ENCODE measurements at places on chromosomes 12 and 14.
A peak's percentile ranks its signal among the peaks of the same experiment; 100 is the strongest.

DNA sequence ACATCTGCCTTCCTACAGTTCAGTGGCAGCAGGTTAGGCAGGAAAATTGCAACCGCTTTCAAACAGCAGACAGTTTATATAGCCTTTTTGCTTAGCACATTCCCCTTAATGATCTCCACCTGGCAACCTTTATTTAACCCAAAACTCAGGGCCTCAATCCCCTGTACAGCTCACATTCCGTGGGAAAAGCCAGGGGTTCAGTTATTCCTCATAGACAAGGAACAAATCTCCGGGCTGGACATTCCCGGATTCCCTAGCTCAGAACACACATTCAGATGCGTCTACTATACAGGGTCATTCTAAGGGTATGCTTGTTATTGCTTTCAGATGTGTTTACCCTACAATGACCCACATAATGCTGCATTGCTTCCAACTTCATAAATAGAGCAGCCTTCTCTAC, 73.8 kb upstream of the DCN start:
- DNase-seq: no peak

GRCh38 chr12:20549108-20549719, 145.9 kb upstream of the SLCO1C1 start:
- DNase-seq: peak; percentile 7

DNA sequence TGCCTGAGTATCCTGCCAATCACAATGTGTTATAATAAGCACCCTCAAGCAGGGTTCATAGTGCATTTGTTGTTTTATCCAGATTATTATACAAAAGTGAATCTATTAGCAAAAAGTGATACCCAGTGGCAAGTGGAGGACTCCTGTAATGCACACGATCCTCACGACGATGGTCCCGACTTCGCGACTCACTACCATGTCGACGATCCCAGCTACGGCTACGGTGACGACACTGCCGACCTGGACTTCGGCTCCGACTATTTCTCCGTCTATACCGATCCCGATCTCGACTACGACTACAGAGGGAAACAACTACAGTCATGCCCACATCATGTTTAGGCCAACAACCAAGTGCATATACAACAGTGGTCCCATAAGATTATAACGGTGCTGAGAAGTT, 12.9 kb downstream of the RBM23 start:
- no peak for DNase-seq

DNA sequence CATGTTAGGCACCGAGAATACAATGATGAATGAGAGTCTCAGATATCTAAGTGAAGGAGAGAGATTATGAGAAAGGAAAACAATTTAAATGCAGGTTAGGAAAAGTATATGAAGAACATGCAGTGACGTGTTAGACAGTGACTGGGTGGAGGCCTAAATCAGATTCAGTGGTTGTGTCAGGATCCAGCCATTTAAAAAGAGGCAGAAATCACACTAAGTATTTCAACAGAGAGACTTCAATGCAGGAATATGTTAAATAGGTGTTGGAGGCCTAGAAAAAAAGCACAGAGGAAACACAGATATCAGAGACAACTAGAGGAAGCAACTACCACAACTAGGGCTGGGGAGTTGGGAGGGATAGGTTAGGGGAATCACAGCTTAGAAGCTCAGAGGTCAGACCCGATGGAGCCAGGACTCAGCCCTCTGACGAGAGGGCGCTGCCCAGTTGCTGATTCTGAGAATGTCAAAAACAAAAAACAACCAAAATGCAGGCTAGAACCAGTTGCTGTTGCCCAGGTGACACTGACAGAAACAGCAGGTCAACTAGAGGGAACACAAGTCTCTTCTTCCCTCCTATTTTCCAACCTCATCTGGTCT, 3.0 kb upstream of the GARIN2 start:
- no peak for DNase-seq

DNA sequence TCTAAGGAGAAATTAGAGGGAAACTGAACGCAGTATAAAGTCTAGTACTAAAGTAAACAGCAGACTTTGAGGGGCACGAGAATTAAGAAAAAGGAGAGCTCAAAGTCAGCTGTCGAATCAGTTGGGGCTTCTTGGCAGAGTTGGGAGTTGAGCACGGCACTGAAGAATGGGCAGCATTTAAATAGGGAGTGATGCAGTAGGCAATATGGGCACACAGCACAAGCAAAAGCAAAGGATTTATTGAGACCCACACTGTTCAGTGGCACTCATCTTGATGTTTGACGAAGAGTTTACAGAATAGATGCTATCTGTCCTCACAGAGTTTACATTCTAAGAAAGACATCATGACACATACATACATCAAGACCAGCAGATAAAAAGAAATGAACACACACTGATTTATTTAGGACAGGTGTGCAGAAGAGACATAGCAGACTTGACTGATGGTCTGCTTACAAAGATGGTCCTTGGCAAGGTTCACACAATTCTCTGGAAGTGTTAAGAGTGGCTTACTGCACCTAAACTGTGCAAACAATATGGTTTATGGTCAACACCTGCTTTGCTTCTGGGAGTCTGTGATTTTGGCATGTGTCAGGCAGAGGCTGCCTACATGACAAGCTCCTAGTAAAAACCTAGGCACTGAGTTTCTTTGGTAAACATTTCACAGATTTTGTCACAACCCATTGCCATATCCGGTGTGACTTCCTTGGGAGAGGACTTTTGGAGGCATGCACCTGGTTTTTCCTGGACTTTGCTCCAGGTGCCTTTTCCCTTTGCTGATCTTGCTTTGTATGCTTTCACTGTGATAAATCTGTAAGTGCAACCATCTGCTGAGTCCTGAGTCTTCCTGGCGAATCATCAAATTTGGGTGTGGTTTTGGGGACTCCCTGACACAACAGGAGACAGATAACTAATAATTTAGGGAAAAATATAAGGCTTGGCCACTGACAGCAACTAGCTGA, 26.3 kb downstream of the ALKBH1 start:
- DNase-seq: no peak

- no peak for DNase-seq
Observed at GRCh38 chr14:71212683-71213107, 305.4 kb downstream of the PCNX1 start.

DNA sequence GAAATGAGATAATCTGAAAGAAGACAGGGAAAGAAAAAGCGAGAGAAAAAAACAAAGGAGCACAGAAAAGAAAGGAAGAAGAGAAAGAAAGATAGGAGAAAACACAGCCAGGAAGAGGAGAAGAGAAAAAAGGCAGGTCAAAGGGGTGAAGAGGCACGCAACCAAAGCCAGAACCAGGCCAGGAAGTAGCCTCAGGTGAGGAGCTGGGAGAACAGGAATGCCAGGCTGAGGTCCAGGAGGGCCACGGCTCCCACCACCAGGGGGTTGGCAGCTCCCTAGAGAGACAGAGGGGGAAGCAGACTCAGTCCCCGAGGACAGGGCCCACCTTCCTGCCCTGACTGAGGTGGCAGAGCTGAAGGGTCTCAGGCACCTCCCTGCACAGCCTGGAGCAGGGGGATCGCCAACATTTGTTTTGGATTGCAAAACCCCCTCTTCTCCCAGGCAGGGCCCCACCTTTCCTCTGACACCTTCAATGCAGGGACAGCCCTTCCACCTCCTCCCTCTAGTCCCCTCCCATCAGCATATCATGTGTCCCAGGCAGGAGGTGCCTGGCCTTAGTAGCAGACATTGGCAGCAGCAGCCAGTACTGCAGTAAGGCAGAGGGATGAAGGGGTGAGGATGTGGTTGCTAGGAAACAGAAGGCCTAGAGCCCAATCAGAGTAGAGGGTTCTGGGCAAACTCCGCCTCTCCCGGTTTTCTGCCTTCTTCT, 2.0 kb upstream of the AP1G2 start:
- no peak for DNase-seq

- DNase-seq: no peak
Observed at GRCh38 chr12:18427520-18427919, 166.2 kb downstream of the PIK3C2G start.

DNA sequence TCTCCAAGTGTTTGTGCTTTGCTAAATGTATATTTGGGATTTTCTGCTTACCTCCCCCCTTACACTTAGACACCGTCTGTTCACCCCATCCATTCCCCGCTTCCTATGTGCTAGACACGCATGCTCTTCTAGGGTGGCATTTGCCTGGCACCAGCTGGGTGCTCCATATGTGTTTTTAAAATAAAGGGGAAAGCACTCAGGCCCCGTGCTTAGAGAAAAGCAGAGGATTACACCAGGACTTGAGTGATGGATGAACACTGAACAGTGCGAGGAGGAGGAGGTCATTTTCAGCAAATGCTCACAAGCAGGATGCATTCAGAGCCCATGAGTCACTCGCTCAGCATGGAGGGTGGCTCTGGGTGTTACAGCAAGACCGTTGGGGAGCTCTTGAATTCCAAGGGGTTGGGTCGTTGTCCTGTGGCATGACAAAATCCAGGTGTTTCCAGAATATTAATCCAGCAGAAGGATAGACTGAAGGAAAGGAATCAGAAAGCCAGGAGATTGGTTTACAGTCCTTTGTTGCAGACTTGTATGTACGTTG, 2.9 kb upstream of the BDKRB1 start:
- DNase-seq: peak; percentile 62

DNA sequence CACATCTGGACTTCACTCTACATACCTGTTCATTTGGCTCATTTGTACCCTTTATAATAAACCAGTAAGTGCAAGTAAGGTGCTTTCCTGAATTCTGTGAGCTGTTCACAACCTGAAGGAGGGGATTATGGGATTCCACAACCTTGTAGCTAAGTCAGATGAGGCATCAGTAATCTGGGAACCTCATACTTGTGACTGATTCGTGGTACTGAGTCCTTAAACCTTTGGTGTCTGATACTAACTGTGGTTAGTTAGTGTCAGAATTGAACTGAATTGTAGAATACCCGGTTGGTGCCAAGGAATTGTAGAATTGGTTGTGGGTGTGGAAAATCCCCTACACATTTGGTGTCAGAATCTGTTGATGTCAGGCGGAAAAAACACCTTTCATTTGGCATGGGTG, 83.4 kb downstream of the TMX1 start:
- DNase-seq: no peak

GRCh38 chr12:58285551-58285950, 344.2 kb downstream of the ATP23 start:
- DNase-seq: no peak

DNA sequence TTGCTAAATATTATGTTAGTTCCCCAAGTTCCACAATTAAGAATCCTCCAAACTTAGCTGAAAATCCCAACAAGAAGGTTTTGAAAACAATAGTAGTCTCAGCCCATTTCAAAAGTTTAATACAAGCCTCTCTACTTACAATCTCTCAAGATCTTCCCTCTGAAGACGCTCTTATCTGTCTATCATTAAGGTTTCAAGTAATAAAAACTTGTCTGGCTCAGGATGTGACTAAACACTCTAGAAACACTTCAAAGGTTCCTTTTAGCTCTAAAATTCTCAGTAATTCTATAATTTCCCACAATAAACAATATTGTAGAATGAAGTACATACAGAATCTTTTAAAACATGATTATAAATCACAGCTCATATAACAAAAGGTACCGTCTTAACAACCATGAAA, 16.3 kb downstream of the YAF2 start:
- no peak for DNase-seq

DNA sequence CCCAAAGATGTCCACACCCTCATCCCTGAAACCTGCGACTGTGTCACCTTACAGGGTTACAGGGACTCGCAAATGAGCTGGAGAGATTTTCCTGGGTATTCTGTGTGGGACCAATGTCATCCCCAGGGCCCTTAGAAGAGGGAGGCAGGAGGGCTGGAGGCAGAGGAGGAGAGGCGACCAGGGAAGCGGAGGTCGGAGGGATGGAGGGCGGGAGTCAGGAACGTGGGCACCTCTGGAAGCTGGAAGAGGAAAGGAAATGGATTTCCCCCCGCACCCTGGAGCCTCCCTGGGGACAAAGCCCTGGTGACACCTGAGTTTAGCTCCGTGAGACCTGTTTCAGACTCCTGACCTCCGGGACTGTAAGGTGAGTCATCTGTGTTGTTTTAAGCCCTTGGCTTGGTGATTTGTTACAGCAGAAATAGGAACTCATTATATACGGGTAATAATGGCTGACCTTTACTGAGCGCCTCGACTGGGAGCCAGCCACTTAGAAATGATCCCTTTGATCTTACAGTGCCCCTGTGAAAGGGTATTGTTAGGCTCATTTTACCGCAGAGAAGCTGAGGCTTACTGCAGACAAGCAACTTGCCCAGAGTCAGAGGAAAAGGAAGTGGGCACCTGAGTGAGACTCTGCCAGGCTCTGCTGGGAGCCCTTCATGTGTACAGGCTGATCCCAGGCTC, 29.3 kb upstream of the FZD10 start:
- DNase-seq: no peak

DNA sequence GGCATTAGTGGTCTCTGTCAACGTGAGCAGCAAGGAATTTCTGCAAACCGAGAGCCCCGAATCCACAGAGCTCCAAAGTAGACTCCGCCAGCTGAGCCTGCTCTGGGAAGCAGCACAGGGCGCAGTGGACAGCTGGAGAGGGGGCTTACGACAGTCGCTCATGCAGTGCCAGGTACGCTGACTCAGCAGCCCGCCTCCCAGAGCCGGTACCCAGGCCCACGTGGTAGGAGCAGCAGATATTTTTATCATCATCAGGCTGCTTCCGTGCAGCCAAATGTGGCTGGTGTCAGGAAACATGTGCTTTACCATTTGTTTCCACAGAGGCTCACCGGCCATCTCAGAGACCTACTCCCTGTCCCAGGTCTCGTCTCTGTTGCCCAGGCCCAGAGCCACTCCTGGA, 73.7 kb downstream of the ESR2 start:
- DNase-seq: no peak

DNA sequence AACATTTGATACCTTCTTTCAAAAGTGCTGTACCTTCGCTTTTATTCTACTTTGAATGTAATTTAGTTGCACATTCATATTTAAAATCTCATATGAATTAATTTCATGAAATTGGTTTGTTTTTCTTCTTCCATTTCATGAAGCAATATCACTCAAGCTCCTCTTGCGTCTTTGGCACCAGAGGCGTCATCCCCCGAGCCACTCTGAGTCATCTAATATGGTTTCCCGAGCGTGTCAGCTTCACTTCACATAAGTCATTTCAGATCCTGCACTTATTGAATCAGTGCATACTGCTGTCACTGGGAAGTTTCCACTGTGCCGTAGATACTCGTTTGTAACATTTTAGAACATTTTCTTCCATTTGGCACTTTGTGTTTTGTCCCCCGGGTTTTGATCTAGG, 105.6 kb downstream of the SLC25A47 start:
- no peak for DNase-seq

- DNase-seq: no peak
Observed at GRCh38 chr12:121060149-121061001, 21.3 kb upstream of the OASL start.
